ENCODE measurements at places on chromosomes 1 and 21. TPM values are rescaled to one million over a fixed set of nuclear protein-coding genes. Genes with fewer than 3 reads are reported as not detected.
A peak's percentile ranks its signal among the peaks of the same experiment; 100 is the strongest.

DNA sequence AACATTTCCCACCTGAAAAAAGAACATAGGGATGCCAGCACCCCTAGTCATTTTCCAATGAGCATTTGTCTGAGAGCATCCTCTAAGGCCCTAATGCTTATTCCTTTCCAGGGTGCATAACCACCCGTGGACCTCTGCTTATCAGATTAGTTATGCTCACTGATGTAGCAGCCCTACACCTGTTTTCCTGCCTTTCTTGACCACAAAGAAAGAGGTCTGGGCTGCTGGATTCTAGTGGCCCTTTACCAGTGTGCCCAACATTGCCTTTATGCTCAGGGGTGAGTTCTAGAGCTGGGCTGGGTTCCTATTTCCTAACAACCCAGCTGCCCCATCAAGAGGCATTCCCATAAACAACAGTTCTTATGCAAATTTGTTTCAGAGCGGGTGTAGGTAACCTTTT, 20.3 kb upstream of the PM20D1 start:
- no peak overlapping the region for H3K27ac ChIP-seq
- no peak for DNase-seq
- no peaks in the 10 kb centered on the region for H3K27me3 ChIP-seq
- no peak overlapping the region for H3K4me3 ChIP-seq

DNA sequence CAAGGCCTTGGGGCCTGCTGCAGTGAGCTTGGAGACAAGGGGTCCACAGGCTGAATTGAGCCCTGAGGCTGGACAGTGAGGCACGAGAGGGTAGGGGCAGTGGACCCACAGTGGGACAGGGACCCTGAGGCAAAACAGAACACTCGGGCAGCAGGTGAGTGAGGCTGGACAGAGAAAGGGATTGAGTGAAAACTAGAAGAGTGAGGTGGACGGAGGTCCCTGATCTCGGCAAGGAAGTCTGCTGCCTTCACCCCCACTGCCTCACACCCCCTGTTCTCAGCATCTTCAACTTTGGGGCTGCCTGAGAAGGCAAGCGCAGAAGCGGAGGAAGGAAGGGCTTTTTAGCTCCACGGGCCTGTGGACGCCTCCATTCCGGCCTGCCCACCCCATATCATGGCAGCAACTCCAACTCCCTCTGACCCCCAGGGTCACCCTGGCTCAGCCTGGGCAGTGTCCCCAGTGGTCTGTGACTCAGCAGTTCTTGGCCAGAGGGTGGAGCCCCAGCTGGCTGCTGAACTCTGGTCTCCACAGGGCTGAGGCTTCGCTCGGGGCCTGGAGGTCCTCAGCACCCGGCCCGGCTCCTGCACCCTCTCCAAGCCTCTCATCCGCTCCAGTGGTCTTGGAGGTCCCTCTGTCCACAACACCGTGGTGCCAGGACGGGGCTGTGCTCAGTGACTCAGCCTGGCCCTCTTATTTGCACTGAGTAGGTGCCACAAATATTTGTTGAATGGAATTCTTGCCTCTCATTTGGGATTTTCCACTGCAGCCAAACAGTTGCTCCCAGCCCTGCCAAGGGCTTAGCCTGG, 60.0 kb upstream of the EPS8L3 start:
- H3K4me3 ChIP-seq, result no peak overlapping the region
- no peak for DNase-seq
- H3K27ac ChIP-seq, result no peak overlapping the region
- no peaks in the 10 kb centered on the region for H3K27me3 ChIP-seq
- peaks cover 13% of the 10 kb centered on the region for H3K4me1 ChIP-seq

DNA sequence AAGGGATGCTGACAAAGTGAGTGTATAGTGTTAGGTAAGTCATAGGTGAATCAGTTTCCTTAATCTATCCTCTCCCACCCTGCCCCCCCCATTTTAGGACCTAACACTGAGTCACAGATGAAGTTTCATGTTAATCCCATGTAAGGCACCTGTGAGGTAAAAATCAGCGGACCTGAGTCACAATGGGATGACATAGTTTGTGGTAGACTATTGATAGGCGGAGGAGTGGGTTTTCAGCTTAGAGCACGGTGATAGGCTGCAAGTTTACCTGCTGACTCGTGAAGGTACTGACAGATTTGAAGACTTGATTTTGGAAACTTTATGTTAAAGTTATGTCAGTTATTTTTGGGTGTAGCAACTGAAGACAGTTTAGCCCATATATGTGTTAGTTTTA, 1.7 kb downstream of the TOR1AIP1 start:
- H3K4me1 ChIP-seq, result peaks cover 7% of the 10 kb centered on the region
- H3K4me3 ChIP-seq, result peak overlapping the region; percentile 87
- no peaks in the 10 kb centered on the region for H3K27me3 ChIP-seq
- peak overlapping the region; percentile 98 for H3K27ac ChIP-seq

GRCh38 chr1:1926346-1926811, 7.3 kb upstream of the TMEM52 start:
- H3K27ac ChIP-seq, result no peak overlapping the region
- H3K27me3 ChIP-seq, result peaks cover 45% of the 10 kb centered on the region
- DNase-seq, result no peak
- H3K4me1 ChIP-seq, result no peaks in the 10 kb centered on the region
- H3K36me3 ChIP-seq, result no peaks in the 10 kb centered on the region

DNA sequence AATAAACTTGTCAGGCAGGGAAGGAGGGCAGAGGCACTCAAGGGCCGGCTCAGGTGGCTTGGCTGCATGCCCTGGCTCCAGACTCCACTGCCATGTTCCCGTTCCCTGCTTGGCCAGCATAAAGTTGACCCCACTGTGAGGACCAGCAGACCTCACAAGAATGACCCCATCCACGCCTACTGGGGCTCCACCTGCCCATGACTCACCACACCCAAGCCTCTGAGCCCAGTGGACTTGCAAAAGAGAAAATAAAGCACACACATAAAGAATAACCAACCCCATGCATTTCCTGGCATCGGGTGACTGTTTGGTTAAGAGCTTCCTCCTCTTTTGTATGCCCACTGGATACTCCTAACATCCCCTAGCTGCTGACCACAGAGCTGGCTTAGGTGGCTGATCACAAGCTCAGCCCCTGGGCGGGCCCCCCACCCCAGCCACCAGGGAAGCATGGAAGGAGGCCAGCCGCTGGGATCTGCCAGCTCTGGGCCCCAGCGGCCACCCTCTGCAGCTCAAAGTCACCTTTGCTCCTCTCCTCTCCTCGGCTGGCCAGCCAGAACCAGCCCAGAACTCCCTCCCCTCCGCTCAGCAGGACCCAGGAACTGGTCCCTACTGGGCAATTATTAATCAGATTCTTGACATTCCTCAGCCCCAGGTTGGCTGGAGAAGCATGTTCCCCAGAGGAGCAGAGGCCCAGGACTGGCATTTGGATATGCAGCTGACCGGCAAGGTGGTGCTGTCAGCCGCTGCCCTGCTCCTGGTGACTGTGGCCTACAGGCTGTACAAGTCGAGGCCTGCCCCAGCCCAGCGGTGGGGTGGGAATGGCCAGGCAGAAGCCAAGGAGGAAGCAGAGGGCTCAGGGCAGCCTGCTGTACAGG, at the start of gene KLHDC7A:
TSS of gene KLHDC7A (plus strand) at position 616 of the 875 bp plus-strand sequence. CDS start at position 668, 52 bp downstream.
- H3K27ac ChIP-seq, result no peak within 1 kb of the TSS
- no peak for DNase-seq
- H3K36me3 ChIP-seq, result no peaks in the 10 kb centered on the region
- no peaks in the 10 kb centered on the region for H3K4me1 ChIP-seq

The GPR25 gene
- not detected for polyA plus RNA-seq

The CTBS gene
- polyA plus RNA-seq, result 11.7 TPM

DNA sequence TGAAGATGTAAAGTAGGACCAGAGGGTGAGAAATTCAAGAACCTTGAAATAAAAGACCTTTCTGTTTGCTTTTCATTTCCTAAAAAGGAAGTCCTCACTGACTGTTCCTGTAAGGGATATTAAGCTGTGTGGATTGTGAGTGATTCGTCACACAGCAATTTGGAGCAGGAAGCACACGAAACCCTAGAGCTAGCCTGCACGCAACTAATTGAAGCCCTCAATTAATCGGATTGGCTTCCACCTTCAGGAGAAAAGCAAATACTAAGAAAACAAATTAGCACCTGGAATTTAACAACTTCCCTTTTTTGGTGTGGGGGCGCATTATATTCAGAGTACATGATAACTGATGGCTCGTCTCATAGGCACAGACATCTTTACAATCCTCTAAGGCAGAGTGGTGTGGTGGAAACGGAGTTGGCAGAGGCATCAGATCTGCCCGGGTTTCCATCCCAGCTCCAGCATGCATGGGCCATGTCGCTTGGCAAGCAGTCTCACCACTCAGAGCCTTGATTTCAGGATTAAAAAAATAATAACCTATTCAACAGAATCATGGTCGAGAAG, 95.2 kb downstream of the KCNJ15 start:
- H3K27ac ChIP-seq, result peak overlapping the region; percentile 25
- peaks cover 12% of the 10 kb centered on the region for H3K4me1 ChIP-seq
- no peak overlapping the region for H3K4me3 ChIP-seq
- peak; percentile 28 for DNase-seq
- H3K36me3 ChIP-seq, result no peaks in the 10 kb centered on the region
- no peaks in the 10 kb centered on the region for H3K27me3 ChIP-seq

- no peak overlapping the region for H3K27ac ChIP-seq
- peak overlapping the region; percentile 77 for H3K4me3 ChIP-seq
- no peaks in the 10 kb centered on the region for H3K36me3 ChIP-seq
- DNase-seq, result no peak
- peaks cover 30% of the 10 kb centered on the region for H3K4me1 ChIP-seq
These were observed 3.7 kb upstream of the ARHGEF19 start for GRCh38 chr1:16215882-16216753.

- no peaks in the 10 kb centered on the region for H3K27me3 ChIP-seq
- H3K4me3 ChIP-seq, result no peak overlapping the region
- no peak for DNase-seq
- no peaks in the 10 kb centered on the region for H3K36me3 ChIP-seq
- peaks cover 12% of the 10 kb centered on the region for H3K4me1 ChIP-seq
- no peak overlapping the region for H3K27ac ChIP-seq
These were observed 11.2 kb downstream of the CREG1 start for GRCh38 chr1:167542109-167543032.

DNA sequence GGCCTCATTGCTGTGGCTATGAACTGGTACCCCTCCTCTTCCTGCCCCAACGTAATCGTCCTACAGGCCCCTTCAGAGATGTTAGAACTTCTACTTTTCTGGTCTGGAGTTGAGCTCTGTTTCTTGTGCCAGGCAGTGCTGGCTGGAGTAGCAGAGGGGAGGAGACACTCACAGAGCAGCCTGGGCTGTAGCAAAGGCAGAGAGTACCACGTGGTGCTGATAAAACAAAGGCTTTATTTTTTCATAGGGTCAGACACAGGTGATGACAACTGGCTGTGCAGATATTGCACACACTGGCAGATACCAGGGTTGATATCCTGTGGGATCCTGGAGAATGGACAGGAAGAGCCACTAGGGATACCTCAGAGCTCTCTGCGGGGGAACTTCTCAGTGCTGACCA, 23.2 kb downstream of the CRCT1 start:
- peaks cover 2% of the 10 kb centered on the region for H3K27me3 ChIP-seq
- no peak overlapping the region for H3K27ac ChIP-seq
- H3K4me1 ChIP-seq, result no peaks in the 10 kb centered on the region
- H3K36me3 ChIP-seq, result no peaks in the 10 kb centered on the region

DNA sequence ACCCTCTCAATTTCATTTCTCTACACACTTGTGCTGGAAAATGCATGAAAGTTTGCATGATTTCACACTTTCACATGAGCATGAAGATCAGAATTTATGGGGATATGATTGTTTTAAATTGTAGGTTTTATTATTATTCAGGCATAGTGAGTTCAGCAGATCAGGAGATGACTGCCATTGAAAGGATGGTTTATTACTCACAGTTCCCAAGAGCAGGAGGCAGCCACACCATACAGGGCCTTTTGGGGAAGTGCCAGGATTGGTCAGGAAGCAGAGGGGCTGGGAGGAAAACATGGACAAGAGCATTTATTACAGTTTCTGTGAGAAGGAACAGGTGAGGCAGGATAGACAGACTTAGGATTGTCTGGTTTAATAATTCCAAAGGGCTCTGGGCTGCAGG, 114.6 kb upstream of the KCNJ15 start:
- DNase-seq, result no peak
- H3K27me3 ChIP-seq, result no peaks in the 10 kb centered on the region
- H3K36me3 ChIP-seq, result no peaks in the 10 kb centered on the region
- peaks cover 6% of the 10 kb centered on the region for H3K4me1 ChIP-seq
- H3K4me3 ChIP-seq, result no peak overlapping the region

- DNase-seq, result no peak
- H3K27me3 ChIP-seq, result no peaks in the 10 kb centered on the region
- H3K27ac ChIP-seq, result peak overlapping the region; percentile 55
- peaks cover 12% of the 10 kb centered on the region for H3K4me1 ChIP-seq
- H3K4me3 ChIP-seq, result peak overlapping the region; percentile 94
These were observed 393 bp downstream of the LYSMD1 start for GRCh38 chr1:151165281-151165737.

DNA sequence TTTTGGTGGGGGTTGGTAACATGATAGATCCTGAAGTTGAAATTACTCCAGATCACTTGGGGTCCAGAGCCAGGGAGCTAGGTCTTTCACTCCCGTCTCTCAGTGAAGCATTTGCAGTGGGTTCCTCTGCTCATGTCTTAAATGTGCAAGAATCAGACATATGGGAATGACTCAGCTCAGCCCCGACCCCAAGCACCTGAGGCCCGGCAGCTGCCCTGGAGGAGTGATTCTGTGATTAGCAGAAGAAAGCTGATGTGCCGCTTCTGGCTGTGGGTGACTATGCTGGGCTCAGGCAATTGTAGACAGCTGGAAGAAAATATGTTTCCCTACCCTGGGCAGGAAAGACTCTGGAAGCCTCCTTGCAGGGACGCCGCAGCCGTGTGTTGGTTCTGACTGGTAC, 601.7 kb downstream of the NPHP4 start:
- H3K36me3 ChIP-seq, result no peaks in the 10 kb centered on the region
- no peak for DNase-seq
- no peak overlapping the region for H3K4me3 ChIP-seq
- H3K4me1 ChIP-seq, result peaks cover 12% of the 10 kb centered on the region
- H3K27me3 ChIP-seq, result peaks cover 17% of the 10 kb centered on the region

DNA sequence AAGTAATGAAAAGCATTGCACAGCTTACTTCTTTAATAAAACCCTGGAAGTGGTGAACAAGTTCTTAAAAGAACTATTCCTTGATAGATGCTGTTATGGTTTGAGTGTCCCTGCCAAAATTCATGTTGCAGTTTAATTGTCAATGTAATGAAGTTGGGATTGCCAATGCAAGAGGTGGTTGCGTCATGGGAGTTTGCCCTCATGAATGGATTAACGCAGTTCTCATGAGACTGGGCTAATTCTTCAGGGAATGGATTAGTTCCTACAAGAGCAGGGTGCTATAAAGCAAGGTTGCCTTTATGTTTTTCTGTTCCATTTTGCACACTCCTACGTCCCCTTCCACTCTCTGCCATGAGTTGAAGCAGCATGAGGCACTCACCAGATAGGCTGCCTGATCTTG, 446.7 kb upstream of the B3GALT2 start:
- H3K4me3 ChIP-seq, result no peak overlapping the region
- DNase-seq, result no peak
- H3K4me1 ChIP-seq, result no peaks in the 10 kb centered on the region
- no peak overlapping the region for H3K27ac ChIP-seq

DNA sequence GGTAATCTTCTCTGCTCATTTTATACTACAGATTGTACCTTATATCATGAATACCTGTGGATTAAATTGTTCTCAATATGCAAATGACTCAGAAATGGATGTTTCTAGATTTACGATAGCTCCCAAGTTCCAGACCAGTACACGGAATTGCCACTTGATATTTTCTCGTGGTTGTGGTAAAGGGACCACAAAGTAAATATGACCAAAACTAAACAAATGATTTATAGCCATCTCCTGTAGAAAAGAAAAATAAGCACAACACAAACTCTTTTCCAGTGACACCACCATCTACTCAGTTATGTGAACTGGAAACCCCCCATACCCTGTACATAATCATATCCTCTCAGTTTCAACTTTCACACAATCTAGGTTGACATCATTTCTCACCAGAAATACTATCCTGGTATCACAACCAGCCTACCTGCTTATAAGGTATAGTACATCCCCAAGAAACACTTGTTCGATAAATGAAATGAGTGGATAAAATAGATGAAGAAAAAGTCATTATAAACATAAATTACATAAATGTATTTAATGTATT, 172.3 kb downstream of the ADGRL4 start:
- no peaks in the 10 kb centered on the region for H3K27me3 ChIP-seq
- H3K4me3 ChIP-seq, result no peak overlapping the region
- peaks cover 30% of the 10 kb centered on the region for H3K4me1 ChIP-seq
